ENCODE measurements at places on chromosomes 6 and 20. TPM values are rescaled to one million over a fixed set of nuclear protein-coding genes. Genes with fewer than 3 reads are reported as not detected.

- no peak for DNase-seq
Observed at GRCh38 chr20:36908603-36909002, 32.7 kb downstream of the TLDC2 start.

GRCh38 chr6:70312165-70312745 is 9.4 kb upstream of the COL9A1 start:
- no peak for DNase-seq

- DNase-seq = no peak
Observed at GRCh38 chr6:25150031-25150430, 129.1 kb upstream of the CARMIL1 start.

DNA sequence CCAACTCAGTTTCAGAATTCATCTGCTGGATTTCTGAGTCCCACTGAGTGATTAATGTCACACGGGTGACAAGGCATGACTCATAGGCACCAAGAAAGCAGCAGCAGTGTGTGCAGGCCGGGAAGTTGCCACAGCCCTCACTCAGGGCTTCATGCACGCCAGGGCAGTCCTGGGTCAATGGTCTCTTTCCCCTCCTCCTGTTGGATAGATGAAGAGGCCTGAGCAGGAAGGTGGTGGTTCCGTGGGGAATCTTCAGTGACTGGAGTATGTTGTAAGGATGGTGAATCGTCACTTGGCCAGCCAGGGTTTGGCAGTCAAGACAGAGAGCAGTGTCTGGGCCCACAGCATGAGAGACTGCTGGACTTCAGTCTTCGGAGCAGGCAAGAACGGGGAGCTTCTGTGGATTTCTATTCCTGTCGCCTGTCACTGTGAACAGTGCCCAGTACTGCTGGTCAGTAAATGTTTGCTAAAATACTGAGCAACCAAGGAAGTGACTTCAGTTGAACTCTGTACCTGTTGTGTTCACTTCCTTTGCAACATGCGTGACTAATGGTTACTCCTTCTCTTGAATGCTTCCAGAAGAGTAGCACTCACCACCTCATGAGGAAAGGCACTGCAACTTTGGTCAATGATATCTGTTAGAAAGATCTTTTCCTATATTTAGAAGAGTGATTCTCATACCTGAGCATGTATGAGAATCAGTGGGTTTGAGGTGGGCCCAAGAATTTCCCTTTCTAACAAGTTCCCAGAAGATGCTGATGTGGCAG is 62.0 kb upstream of the CD93 start:
- no peak for DNase-seq

DNA sequence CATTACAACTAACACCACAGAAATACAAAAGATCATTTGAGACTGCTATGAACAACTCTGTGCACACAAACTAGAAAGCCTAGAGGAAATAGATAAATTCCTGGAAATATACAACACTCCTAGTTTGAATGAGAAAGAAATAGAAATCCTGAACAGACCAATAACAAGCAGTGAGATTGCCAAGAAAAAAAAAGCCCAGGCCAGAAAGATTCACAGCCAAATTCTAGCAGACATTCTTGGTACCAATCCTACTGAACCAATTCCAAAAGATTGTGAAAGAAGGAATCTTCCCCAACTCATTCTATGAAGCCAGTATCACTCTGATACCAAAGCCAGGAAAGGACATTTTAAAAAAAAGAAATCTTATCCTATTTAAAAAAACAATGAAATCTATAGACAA is 7.0 kb upstream of the CDK19 start:
- DNase-seq = no peak

DNA sequence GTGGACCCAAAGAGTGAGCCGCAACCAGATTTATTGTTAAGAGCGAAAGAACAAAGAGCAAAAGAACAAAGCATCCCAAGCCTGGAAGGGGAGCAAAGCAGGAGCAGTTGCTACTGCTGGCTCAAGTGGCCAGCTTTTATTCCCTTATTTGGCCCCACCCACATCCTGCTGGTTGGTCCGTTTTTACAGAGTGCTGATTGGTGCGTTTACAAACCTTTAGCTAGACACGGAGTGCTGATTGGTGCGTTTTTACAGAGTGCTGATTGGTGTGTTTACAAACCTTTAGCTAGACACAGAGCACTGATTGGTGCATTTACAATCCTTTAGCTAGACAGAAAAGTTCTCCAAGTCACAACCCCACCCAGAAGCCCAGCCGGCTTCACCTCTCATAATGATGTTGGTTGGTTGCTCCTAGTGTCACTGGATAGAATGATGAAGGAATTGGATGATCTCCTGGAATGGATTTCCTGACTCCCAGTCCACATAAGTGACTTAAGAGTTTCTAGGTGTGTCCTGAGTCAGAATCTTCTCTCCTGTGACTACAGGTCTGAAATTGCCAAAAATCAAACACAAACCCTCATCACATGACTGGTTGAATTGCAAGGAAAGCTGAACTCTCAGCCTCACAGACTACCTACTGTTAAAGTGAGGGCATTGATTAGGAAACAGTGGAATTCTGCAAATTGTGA is 52.1 kb upstream of the CAP2 start:
- no peak for DNase-seq

DNA sequence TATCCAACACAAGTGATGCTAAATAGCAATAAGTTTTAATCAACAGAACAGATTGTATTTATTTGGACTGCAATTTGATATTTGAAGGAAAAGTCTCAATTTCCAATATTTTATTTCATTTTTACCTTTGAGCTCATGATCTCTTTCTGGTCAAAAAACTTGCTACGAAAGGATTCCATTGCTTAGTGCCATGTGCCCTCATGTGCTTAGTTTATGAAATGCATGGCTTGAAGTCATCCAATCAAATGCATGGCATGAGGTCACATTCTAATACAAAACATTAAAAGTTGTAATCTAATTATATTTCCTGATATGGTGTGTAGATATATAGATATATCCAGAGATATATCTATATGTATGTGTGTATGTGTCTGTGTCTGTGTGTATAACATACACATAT is 321.2 kb upstream of the ADGRB3 start:
- no peak for DNase-seq

DNA sequence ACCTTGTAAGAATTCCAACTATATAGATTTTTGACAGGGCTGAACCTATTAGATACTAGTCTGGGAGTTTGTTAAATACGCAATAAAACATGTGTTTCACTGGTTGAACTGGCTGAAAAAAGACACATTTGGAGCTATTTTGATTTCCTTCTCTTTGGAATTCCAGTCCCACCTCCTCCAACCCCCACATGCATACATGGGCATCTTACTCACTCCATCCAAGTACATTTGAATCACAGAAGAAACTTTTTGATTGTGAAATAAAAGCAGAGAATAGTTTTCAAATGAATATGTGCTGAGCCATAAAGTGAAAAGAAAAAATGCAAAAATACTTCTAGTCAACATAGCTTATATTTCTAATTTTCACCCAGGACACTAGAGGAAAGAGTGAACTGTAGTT is 33.9 kb upstream of the STXBP5 start:
- no peak for DNase-seq

GRCh38 chr6:146855889-146856288 is 257.1 kb downstream of the ADGB start:
- no peak for DNase-seq

- no peak for DNase-seq
Observed at GRCh38 chr20:35311409-35311808, 19.2 kb upstream of the FAM83C start.

DNA sequence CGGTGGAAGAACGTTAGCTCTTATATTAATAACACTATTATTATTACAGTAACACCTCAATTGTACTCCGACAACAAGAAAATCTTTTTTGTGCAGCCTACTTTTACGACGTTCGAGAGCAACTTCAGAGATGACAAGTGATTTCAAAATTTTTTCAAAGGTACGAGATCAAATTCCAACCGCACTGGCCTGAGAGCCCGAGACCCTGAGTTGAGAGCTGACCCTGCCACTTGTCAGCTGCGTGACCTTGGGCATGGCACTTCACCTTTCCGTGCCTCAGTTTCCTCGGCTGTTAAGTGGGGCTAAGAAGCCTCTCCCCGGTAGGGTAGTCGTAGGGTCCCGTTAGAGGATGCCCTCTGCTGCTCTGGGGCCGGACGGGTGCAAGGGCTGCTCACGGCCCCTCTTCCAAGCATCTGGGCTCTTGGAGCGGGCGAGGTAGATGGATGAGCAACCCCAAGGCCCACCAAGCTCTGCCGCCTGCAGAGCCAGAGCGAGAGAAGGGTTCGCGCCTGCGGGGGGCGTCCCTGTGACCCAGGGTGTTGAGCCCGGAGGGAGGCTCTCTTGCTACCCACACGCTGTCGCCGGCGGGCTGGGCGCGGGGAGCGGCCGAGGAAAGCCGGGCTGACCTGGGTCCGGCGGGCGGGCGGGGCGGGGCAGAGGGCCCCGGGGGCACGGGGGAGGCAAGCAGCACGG is 510 bp downstream of the NDRG3 start:
- DNase-seq = no peak

- no peak for DNase-seq
Observed at GRCh38 chr20:44688053-44688625, 27.0 kb upstream of the CCN5 start.

- DNase-seq = no peak
Observed at GRCh38 chr6:3603340-3604130, 146.7 kb upstream of the SLC22A23 start.

The HLA-DQA1 gene
- not detected for total RNA-seq

The FKBP1C gene
- 0.74 TPM for total RNA-seq

The MYLK2 gene
- total RNA-seq = 0.22 TPM

The RHAG gene
- not detected for total RNA-seq

The HRH3 gene
- total RNA-seq = 4.5 TPM

The TRIM15 gene
- total RNA-seq = 0.48 TPM

The SLC22A7 gene
- total RNA-seq = not detected

The FAM83D gene
- total RNA-seq = 62.6 TPM
